ENCODE measurements at places on chromosomes 5 and 9. TPM values are rescaled to one million over a fixed set of nuclear protein-coding genes. Genes with fewer than 3 reads are reported as not detected.

The LYRM7 gene
- total RNA-seq = 11.9 TPM

The SPOCK1 gene
- not detected for total RNA-seq

GRCh38 chr5:125054146-125054545 lies 307.7 kb upstream of the ZNF608 start:
- H3K4me1 ChIP-seq = peaks cover 14% of the 10 kb centered on the region
- DNase-seq = no peak
- H3K27ac ChIP-seq = no peak overlapping the region
- H3K36me3 ChIP-seq = no peaks in the 10 kb centered on the region
- H3K4me3 ChIP-seq = no peak overlapping the region

GRCh38 chr5:95611396-95611795 lies 8.5 kb upstream of the GPR150 start:
- no peak for DNase-seq
- no peak overlapping the region for H3K27ac ChIP-seq
- peaks cover 6% of the 10 kb centered on the region for H3K36me3 ChIP-seq
- H3K4me1 ChIP-seq = no peaks in the 10 kb centered on the region

- no peak for DNase-seq
- no peaks in the 10 kb centered on the region for H3K36me3 ChIP-seq
- no peak overlapping the region for H3K4me3 ChIP-seq
- peaks cover 59% of the 10 kb centered on the region for H3K27me3 ChIP-seq
Observed at GRCh38 chr5:141692919-141693725, 11.1 kb upstream of the ARAP3 start.

Measured in activated B cell treated with CpG ODN at 0.5 μM for 24 hours (primary cell).